ENCODE measurements at places on chromosomes 1 and 21. TPM values are rescaled to one million over a fixed set of nuclear protein-coding genes. Genes with fewer than 3 reads are reported as not detected.

- no peaks in the 10 kb centered on the region for H3K36me3 ChIP-seq
- no peak overlapping the region for H3K4me3 ChIP-seq
- DNase-seq, result no peak
Observed at GRCh38 chr1:153387785-153388184, 3.1 kb downstream of the S100A8 start.

GRCh38 chr1:175367039-175367758 lies 174.6 kb upstream of the KIAA0040 start:
- no peak overlapping the region for H3K4me3 ChIP-seq
- peaks cover 8% of the 10 kb centered on the region for H3K4me1 ChIP-seq
- no peak for DNase-seq

- no peak for DNase-seq
- no peak overlapping the region for H3K27ac ChIP-seq
- H3K36me3 ChIP-seq, result no peaks in the 10 kb centered on the region
Observed at GRCh38 chr1:223421025-223421424, 27.8 kb downstream of the CCDC185 start.

GRCh38 chr1:4068076-4068475 lies 168.0 kb upstream of the C1orf174 start:
- H3K27me3 ChIP-seq, result peaks cover 2% of the 10 kb centered on the region
- no peaks in the 10 kb centered on the region for H3K36me3 ChIP-seq
- no peaks in the 10 kb centered on the region for H3K4me1 ChIP-seq
- no peak overlapping the region for H3K27ac ChIP-seq

DNA sequence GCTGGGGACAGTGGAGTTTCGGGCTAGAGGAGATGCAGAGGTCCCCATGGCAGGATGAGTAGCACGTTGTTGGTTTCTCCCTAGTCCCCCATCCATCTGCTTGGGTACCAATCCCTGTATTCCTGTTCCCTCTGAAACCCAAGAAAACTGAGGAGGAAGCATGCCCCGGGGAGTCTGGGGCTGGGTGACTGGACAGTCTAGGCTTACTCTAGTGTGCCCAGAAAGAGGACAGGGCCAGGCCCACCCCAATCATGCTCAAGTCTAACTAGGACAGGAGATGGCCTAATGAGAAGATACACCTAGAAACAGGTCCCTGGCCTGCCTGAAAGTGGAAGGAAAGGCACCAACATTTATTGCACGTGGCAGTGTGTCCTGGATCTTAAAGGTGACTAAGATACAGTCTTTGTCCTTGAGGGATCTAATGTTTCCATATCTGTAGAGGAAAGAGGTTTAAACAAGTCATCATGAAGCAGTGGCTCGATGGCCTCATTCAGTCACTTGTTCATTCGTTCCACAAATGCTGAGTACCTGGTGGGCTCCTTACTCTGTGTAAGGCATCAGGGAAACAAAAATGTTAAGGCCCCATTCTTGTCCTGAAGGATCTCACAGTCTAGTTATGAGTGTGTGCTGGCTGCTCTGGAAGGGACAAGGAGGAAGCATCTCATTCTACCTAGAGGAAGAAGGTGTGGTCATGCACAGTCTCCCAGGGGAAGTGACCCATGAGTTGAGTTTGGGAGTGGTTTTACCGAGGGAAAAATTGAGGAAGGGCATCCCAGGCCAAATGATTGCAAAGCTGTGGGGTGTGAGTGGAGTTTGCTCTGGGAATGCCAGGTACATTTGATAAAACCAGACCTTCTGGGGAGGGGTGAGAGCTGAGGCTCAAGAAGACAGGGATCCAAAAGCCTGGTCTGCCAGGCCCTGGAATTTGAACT lies 10.0 kb downstream of the CDK18 start:
- H3K36me3 ChIP-seq, result no peaks in the 10 kb centered on the region
- peaks cover 5% of the 10 kb centered on the region for H3K4me1 ChIP-seq
- DNase-seq, result no peak
- no peaks in the 10 kb centered on the region for H3K27me3 ChIP-seq
- no peak overlapping the region for H3K27ac ChIP-seq

Gene GBP3
- 32.0 TPM for total RNA-seq

Gene SDE2
- 16.6 TPM for total RNA-seq
